ENCODE measurements at places on chromosomes 7 and 10. TPM values are rescaled to one million over a fixed set of nuclear protein-coding genes. Genes with fewer than 3 reads are reported as not detected.

The CYP17A1 gene
- not detected for total RNA-seq

The PDE1C gene
- total RNA-seq = not detected

The C10orf105 gene
- total RNA-seq = 0.26 TPM

The ATG9B gene
- total RNA-seq = 2.3 TPM

The SRRM3 gene
- not detected for total RNA-seq

The FANK1 gene
- total RNA-seq = 0.49 TPM

The AMPH gene
- not detected for total RNA-seq

All from activated CD8-positive, alpha-beta memory T cell treated with anti-CD3 and anti-CD28 coated beads, Interleukin-2, amount 10 ng/mL, durations not matched to agents 7 days and 5 days (primary cell).